ENCODE measurements at places on chromosomes 7 and 10. TPM values are rescaled to one million over a fixed set of nuclear protein-coding genes. Genes with fewer than 3 reads are reported as not detected.

The IL6 gene
- 40.0 TPM for total RNA-seq

The CDH23 gene
- 0.18 TPM for total RNA-seq

The POU6F2 gene
- not detected for total RNA-seq

The AMPH gene
- 3.4 TPM for total RNA-seq

The VOPP1 gene
- total RNA-seq: 68.7 TPM

The NOS3 gene
- total RNA-seq: 1.3 TPM

The WASHC2A gene
- total RNA-seq: 50.3 TPM

The ABCB4 gene
- 3.4 TPM for total RNA-seq

The MRM2 gene
- total RNA-seq: 17.2 TPM

The RASA4B gene
- total RNA-seq: 1.8 TPM
